ENCODE measurements at places on chromosomes 16 and 17.

DNA sequence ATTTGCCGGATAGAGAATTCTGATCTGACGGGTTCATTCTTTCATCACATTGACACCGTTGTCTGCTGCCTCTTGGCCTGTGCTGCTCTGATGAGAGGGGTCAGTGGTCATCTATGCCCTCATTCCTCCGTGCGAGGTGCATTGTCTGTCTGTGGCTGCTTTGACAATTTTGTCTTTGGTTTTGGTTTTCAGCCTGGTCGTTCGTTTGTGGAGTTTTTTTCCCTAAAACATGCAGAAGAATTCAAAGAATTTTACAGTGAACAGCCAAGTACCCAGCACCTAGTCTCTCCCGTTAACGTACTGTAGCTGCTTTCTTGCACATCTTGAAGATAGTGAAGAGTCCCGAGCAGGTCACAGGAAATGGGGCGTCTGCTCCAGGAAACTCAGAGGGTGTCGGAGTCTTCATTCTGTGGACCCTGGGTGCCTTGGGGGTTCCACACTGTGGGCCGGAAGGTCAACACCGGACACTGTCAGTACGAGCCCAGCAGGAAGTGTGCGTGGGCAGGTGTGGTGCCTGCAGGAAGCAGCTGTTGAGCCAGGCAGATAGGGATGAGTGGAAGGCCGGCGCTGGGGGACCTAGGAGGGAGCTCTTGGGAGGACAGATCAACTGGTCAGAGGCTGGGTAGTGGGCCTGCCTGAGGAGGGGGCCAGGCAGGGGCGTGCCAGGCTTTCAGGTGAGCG, 28.2 kb downstream of the CRAMP1 start:
- no peak for DNase-seq

DNA sequence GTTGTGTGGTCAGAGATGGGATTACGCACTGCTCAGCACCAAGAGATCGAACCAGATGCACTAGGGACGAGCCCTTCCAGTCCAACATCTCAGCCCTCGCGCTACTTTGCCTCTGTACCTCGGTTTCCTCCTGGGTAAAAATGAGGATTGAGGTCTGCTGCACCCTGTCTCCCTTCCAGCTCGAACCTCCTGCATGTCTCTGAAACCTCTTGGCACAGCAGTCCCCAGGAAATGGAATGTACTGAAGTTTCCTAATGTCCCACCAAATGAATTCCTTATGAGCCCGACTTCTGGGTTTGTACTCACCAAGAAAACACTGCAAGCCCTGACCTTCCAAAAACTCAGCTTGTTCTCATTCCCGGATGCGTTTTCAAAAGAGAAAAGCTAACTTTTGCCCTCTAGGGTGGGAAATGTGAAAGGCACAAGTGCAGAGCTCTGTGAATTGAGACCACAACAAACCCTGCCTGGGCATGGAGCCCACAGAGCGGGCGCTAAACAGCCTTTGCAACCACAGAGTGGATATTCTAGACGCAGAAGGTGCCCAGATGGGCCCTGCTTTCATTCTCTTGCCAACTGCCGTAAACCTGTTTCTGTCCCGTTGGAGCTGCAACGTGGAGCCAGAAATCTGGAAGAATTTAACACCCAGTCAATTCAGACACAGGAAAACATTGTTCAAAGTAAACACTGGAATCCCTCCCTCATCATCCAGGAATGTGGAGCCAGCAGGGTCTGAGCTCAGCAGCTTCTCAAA, 10.3 kb downstream of the CDRT4 start:
- no peak for DNase-seq

- peak; percentile 55 for DNase-seq
Observed at GRCh38 chr16:58494981-58495520, 4.9 kb upstream of the NDRG4 start.

DNA sequence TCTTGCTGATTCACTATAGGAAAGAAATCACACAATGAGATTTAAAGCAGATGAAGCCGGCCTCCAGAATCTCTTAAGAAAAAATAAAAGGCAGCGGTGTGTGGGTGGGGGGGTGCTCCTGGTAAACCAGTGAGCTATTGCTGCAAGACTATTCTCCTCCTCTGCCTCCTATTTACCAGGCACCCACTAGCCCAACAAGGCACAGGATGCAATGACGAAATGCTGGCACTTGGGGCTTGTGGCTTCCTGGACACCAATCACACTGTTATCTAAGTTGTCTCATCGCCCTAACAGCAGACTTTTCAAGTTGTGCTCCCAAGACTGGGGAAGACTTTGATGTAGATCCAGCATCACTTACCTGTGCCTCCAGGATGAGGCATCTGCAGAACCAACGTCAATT, 50.2 kb upstream of the NDRG4 start:
- DNase-seq: no peak

- no peak for DNase-seq
Observed at GRCh38 chr16:89168381-89169189, 3.0 kb upstream of the CDH15 start.

- no peak for DNase-seq
Observed at GRCh38 chr16:48225456-48225855, 18.6 kb upstream of the LONP2 start.
